ENCODE measurements at places on chromosomes 13 and 19.

DNA sequence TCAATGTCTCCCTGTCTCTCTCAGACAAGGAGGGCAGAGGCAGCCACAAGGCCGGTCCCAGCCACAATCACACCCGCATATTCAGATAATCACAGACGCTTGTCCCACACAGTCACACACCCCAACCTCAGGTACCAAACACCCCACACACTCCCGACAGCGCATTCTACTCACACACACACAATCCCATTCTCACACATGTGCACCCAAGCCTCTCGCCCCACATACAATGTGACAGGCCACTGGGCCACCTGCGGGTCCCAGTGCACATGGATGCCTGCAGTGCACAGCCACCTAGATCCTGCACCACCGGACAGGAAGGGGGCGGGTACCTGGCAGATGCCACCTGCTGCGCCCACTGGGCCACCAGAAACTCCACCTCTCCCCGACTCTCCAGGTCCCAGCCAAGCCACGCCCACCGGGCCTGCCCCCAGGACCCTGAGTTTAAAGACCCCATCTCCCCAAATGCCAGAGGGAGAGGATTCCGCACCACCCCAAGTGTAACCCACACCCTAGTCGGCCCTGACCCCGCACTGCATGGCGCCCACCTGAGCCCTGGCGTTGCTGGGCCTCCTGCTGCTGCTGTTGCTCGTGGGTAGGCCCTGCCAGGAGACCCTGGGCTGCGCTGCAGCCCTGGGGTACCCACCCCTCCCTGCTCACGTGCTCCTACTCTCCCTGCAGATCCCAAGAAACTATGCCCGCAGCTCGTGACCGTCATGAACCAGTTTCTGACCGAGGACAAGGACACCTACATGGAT lies 10.6 kb downstream of the SCGB2B2 start:
- no peak for DNase-seq

DNA sequence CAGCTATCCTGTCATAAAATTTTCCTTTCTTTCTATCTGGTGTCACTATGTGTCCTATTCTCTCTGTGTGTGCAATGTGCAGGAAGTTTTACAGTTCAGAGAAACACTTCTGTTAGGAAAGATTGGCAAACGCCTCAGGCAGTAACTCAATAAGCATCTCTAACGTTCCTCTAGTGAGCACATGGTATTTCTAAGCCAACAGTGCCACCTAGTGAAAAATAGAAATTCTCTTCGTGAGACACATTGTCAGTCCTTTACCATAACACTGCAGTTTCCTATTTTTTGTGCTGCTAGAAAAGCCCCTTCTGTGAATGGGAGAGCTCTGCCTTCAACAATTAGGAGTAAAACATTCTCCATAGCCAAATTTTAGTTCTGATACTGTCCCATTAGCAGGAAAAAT lies 50.7 kb downstream of the ZNF723 start:
- no peak for DNase-seq

GRCh38 chr13:60590800-60591747 lies 194.1 kb downstream of the TDRD3 start:
- no peak for DNase-seq

- no peak for DNase-seq
Measured at GRCh38 chr19:49805822-49806619, 7.1 kb downstream of the FUZ start.

DNA sequence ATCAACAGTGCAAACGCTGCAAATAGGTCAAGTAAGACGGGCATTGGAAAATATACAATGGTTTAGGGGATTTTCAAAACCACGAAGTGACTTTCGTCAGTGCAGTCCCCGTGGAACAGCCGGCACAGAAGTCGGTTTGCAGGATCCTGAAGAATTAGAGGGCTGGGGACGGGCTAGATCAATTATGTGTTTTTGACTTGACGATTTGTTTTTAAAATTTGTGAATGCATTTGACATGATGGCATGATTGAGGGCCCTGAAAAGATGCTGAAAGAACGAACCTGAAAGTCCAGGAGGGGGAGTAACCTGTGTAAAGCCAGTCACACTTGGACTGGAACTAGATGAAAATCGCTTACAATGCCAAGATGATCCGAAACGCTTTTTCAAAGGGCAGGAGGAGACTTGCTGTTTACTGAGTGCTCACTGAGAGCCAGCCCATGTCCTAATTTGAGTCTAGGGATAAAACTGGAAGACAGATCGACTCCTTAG lies 8.9 kb upstream of the DGKH start:
- no peak for DNase-seq

GRCh38 chr13:111505175-111505777 lies 184.8 kb downstream of the TEX29 start:
- no peak for DNase-seq

- no peak for DNase-seq
Measured at GRCh38 chr13:35672611-35673010, 196.1 kb upstream of the MAB21L1 start.

GRCh38 chr19:19651076-19651475 lies 7.6 kb upstream of the GMIP start:
- DNase-seq = no peak

DNA sequence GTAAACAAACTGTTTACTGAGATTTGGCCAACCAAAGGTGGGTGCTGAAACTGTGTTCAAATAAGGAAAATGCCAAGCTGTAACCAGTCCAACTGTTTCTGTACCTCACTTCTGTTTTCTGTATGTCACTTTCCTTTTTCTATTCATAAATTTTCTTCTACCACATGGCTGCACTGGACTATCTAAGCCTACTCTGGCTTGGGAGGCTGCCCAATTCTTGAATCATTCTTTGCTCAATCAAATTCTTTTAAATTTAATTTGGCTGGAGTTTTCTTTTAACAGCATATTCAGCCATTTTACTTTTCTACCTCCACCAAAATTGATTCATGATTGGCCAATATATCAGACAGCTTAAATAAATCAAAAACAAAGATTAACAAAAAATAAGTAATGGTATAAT lies 1575.5 kb upstream of the SPRY2 start:
- DNase-seq = no peak

DNA sequence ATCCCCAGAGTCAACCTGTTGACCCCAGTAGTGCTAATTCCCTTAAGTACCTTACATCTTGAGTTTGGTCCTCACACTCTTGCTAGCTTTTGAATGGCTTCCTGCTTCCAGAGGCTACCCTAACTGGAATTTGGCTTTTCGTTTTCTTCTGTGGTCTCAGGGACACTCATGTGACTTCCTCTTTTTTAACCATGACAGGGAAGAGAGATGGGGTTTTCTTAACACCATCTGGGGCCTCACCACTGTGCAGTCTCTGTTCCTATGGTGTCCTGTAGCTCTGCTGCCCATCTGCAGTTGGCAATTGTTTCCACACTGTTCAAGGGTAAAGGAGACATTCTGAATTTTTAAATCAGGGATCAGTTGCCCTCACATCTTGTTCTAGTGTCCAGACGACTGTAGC lies 66.7 kb downstream of the SLC10A2 start:
- DNase-seq = no peak

- DNase-seq = peak; percentile 61
Measured at GRCh38 chr19:4567584-4568071, 8.1 kb upstream of the SEMA6B start.

DNA sequence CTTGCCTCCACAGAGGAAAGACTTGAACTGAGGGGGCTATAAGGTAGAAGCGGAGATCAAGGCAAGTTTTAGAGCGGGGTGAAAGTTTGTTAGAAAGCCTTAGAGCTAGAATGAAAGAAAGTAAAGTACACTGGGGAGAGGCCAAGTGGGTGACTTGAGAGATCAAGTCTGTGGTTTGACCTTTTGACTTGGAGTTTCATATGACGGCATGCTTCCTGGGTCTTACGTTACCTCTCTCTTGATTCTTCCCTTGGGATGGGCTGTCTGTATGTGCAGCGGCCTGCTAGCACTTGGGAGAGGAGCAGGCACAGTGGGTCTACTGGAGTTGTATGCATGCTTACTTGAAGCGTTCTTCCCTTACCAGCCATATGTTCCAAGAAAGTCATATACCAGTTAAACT lies 1768.5 kb downstream of the PCDH9 start:
- no peak for DNase-seq

DNA sequence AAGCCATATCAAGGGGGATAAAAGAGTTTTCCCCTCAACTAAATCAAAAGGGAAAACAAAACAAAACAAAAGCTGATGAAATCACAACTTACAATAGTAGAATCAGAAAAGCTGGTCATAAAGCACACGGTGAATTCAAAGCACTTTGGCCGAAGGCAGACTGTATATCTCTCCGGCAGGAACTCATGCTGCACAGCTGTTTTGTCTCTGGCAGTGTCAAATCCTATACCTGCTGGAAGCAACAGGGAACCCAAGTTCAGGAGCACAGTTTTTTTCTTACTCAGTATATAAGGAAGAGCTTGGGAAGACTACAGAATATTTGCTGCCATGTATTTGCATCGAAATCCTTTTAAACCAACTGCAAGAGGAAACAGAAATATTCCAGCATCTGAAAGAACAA lies 213.7 kb downstream of the RFC3 start:
- DNase-seq = no peak

- no peak for DNase-seq
Measured at GRCh38 chr13:37816276-37816675, 53.3 kb downstream of the TRPC4 start.

- no peak for DNase-seq
Measured at GRCh38 chr19:16335226-16335625, 10.6 kb downstream of the KLF2 start.

DNA sequence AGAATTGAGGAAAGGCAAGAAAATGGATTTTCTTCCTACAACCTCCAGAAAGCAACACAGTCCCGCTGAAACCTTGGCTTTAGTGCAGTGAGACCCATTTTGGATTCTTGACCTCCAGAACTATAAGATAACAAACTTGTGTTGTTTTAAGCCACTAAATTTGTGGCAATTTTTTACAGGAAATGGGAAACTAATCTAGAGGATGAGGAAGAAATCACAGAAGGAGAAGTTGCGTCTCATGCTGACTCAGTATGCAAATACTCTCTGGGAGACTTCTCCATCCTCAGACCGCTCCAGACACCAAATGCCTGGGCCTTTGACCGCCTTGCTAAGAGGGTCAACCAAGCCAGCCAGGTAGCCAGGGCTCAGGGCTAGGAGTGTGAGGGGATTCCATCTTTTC lies 13.1 kb upstream of the CEACAM16 start:
- DNase-seq = no peak

- no peak for DNase-seq
Measured at GRCh38 chr19:574658-575526, 2.5 kb downstream of the BSG start.

GRCh38 chr13:113598481-113598880 lies 13.9 kb downstream of the TFDP1 start:
- no peak for DNase-seq

DNA sequence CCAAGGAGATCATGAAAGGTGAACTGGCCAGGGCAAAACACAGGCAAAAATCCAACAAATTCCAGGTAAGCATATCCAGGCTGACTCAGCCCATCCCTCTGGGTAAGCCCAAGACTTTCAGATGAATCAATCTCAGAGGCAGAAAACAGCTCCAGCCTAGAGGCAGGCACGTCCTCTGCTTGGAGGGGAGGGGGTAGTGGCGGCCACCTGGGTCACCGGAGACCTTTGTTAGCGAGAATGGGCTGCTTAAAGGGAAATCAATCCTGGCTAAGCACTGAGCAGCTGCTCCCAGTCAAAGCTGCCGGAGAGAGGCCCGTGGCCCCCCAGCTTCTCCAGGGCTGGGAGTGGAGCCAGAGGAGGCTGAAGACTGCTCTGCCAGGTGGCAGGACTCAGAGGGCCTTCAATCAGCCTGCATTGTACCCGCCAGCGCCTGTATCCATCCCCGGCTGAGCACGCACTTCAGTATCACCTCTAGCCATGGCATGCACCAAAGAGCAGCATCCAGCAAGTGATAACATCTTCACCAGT lies 48.2 kb downstream of the PIN1 start:
- no peak for DNase-seq

GRCh38 chr13:23991119-23991518 lies 93.8 kb upstream of the C1QTNF9B start:
- DNase-seq = no peak
